ENCODE measurements at places on chromosomes 4 and X.

GRCh38 chr4:42074294-42074693 is 78.2 kb downstream of the BEND4 start:
- DNase-seq = no peak

DNA sequence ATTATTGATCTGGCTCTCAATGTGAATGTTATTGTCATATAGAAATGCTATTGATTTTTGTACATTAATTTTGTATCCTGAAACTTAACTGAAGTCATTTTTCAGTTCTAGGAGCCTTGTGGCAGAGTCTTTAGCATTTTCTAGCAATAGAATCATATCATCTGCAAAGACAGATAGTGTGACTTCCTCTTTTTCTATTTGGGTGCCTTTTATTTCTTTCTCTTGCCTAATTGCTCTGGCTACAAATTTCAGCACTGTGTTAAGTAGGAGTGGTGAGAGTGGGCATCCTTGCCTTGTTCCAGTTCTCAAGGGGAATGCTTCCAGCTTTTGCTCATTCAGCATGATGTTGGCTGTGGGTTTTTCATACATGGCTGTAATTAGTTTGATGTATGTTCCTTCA is 102.7 kb downstream of the SH3BGRL start:
- DNase-seq = no peak

- DNase-seq = no peak
These were observed 113.3 kb upstream of the H2AZ1 start for GRCh38 chr4:100063355-100063754.

DNA sequence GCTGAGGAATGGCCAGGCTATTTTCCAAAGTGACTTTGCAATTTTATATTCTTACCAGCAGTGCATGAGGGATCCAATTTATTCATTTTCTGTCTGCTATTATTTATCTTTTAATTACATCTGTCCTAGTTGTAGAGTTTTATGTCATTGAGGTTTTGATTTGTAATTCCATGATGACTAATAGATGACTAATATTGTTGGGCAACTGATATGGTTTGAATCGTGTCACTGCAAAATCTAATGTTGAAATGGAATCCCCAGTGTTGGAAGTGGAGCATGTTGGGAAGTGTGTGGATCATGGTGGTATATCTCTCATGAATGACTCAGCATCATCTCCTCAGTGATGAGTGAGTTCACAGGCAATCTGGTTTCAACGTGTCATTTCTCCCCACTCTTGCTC is 201.5 kb downstream of the TBX22 start:
- DNase-seq = no peak

- no peak for DNase-seq
These were observed 45.2 kb downstream of the ADD1 start for GRCh38 chr4:2888886-2889285.

GRCh38 chr4:17134100-17134499 is 235.7 kb upstream of the LDB2 start:
- DNase-seq = no peak

GRCh38 chr4:8002525-8003309 is 63.1 kb upstream of the AFAP1 start:
- DNase-seq = no peak

DNA sequence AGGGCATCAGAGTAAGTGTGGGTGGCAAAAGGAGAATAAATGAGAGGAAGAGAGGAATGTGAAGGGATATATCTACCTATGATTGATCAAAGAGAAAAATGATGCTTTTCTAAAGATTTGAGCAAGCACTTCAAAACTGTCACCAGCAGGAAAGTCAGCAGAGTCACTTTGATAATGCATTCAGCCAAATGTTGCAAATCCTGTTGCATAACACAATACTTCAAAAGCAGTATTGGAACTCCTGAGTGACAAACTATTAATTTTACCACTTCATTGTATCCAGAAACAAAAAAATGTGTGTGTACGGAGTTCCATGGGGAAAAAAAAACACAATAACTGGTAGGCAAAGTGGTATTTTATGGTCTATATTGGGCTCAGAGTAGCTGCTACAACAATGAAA is 160.3 kb downstream of the EMCN start:
- DNase-seq = no peak

DNA sequence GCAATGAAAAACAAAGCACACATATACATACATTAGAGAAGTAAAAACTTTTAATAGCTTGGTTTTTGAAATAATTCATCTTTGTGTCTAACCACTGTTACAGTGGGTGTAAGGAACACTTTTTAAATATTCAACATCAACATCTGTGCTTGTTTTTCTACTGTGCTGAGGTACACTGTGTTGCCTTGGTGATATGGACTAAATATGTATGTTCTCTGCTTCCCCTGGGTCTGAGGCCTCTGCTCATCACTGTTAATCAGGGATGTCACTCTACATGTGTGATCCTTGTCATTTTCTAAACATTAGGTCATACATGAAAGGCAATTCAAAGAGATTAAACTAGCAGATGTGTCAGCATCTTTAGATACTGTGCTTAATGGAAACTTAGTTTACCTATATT is 10.9 kb downstream of the MCTS1 start:
- DNase-seq = no peak

- DNase-seq = no peak
These were observed 90.5 kb downstream of the STOX2 start for GRCh38 chr4:183995570-183995969.

- DNase-seq = no peak
These were observed 151.5 kb downstream of the PTTG2 start for GRCh38 chr4:38111717-38112116.

- DNase-seq = no peak
These were observed 52.9 kb downstream of the TMEM150C start for GRCh38 chr4:82508806-82509428.

- no peak for DNase-seq
These were observed 215.9 kb downstream of the DMD start for GRCh38 chrX:32995427-32995826.

DNA sequence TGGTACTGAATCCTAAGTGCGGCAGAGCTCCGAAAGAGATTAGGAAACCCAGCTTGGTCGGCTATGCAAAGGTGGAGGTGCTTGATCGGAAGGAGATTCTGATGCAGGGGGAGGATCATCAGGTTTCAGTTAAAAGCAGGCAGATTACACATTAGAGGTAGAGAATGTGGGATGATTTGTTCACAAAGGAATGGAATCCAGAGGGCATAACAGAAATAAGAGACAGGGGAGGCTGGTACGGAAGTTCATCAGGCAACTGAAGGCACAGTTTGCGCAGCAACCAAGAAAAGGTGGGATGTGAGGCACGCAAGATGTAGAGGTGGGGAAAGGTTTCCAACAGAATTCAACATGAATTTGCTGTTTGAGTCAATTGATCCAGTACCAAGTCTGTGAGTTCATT is 424 bp upstream of the ZNF330 start:
- no peak for DNase-seq

GRCh38 chr4:157095716-157096115 is 19.8 kb downstream of the GLRB start:
- no peak for DNase-seq

- no peak for DNase-seq
These were observed 134.4 kb upstream of the JADE1 start for GRCh38 chr4:128675083-128675482.

DNA sequence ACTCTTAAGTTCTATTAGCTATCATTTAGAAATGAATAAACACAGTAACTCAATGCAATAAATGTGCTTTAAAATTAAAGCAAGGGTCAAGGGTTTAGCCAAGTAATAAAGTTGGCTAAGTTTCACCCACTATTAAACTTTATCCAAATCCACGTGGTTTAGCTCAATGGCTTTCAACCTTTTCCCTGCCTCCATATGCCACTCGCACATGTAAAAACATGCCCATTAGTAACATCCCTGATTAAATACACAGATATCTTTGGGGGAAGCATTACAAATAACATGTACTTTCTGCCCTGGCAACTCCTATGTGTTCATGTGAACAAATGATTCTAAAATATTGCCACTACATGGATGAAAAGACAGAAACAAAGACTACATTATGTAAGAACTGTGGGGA is 130.8 kb downstream of the ZAR1 start:
- DNase-seq = no peak

DNA sequence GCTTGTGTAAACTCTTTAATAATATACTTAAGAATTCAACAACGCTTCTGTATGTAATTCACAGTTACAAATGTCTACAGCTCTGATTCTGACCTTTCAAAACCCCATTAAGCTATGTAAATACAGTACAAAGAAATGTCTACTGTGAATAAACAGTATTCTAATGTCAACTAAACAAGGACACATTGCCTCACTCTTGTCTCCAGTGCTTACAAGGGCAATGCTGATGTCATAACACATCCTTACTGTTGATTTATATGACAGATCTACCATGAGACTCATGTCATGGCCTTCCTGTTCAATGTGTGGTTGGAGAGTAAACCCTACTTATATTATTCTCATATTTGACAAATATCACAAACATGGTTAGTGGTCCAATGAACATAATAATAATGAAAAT is 256.1 kb upstream of the ADGRL3 start:
- DNase-seq = no peak

- DNase-seq = peak; percentile 12
These were observed 58.4 kb upstream of the STS start for GRCh38 chrX:7088968-7089615.

- DNase-seq = no peak
These were observed 18.1 kb downstream of the PIR start for GRCh38 chrX:15475021-15475420.

- no peak for DNase-seq
These were observed 70.9 kb upstream of the STOX2 start for GRCh38 chr4:183834252-183834651.

DNA sequence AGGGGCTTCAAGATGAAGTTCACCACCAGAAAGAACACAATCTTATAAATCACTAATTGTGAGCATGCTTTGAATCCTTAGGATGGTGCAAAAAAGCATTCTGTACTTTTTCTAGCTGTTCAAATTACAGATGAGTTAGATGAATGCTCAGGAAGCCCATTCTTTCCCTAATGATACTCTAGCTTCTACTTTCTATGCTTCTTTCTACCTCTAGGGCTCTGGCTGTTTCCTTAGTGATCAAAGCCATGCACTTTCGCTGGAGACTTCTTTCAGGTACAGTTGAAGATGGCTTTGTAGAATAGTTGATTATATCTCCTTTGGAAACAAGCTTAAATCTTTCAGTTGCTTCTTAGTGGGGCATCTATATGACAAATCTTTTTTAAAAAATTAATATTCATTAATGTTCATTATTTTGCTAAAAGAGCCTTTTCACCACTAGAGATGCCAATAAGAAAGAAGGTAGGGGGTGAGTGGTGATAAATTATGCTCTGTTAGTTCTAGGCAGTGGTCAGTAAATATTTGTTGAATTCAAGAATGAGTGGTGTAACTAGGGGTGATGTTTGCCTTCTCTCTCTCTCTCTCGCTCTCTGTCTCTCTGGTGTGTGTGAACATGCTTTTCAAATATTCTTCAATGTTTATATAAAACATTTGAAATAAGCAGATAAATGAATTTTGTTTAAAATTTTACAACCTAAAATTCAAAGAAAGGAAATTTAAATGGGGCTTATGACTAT is 169.4 kb downstream of the GLUD2 start:
- DNase-seq = no peak

DNA sequence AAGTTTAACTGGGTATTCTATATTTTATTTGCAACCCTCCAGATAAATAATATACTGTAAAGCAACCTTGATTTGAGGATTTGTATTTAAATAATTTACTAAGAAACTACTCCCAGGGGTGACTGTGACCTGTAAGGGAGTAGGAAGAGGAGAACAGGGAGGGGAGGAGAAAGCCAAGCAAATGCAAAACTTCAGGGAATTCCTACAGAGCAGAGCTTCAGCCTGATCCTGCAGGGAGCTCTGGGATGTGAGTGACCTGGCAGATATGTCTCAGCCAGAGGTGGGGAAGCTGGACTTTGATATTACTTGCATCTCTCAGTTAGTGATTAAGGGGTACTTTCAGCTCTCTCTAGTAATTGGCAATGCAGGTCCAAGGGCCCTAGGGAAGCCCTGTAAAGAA is 302.0 kb downstream of the FRMPD4 start:
- no peak for DNase-seq

DNA sequence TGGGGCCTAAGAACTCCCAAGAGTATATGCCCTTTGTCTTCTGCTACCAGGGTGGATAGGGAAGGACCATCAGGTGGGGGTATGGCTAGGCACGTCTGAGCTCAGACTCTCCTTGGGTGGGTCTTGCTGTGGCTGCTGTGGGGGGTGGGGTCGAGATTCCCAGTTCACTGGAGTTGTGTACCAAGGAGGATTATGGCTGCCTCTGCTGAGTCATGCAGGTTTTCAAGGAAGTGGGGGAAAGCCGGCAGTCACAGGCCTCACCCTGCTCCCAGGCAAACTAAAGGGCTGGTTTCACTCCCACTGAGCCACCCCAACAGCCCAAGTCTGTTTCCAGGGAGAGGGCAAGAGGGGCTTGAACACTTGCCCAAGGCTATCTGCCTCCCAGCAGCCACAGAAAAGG is 249.7 kb downstream of the NR3C2 start:
- DNase-seq = no peak

- DNase-seq = no peak
These were observed 1.3 kb upstream of the PLS3 start for GRCh38 chrX:115559672-115560071.

DNA sequence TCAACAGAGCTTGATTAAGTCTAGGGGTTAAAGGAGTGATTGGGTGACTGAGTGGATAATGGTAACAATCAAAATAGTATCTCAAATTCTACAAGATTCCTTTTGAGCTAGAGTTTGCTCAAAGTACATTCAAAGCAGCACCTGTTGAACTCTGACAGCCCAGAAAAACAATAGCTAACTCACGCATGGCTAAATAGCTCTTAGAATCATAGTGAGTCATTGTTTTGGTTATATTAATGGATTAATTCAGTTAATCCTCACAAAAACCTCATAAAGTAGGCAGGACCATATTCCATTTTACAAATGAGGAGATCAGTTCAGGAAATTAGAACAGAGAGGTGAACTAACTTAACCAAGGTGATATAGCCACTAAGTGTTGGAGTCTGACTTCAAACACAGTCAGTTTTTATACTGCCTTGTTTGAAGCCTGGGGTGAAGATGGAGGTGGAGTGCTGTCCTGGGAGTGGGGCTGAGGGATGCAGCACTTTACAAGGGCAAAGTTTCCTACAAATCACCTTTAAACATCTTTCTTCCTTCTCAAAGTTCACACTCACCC is 35.9 kb upstream of the PPM1K start:
- no peak for DNase-seq

DNA sequence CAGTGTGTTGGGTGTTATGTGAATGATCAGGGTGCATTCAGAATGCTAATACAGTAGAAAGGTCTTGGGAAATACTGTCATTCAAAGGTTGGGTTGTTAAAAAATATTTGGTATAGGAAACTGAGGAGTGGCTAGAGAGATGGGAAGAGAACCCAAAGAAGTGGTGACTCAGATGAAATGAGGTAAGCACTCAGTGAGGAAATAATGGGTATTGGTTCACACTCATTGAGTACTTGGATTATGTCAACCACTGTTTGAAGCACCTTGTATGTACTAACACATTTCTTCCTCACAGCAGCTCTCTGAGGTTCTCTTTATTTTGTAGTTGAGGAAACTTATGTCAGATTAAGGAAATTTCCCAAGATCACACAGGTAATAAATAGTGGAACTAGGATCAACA is 40.8 kb upstream of the NUDT6 start:
- no peak for DNase-seq
